Endodermal cell (in vitro differentiated cells): ENCODE measurements at places on chromosomes 2 and 18.

DNA sequence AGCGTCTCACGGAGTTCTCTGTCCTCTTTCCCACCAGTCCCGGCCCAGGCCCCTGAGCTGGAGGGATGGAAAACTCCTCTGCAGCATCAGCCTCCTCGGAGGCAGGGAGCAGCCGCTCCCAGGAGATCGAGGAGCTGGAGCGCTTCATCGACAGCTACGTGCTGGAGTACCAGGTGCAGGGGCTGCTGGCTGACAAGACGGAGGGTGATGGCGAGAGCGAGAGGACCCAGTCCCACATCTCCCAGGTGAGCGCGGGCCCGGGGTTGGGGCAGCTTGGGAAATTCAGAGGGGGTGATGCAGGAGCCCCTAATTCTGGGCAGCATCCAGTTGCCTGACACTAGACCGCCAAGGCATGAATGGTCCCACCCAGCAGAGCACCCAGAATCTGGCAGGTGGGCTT lies 80.7 kb downstream of the CTIF start:
- no peak overlapping the region for H3K27ac ChIP-seq
- peaks cover 14% of the 10 kb centered on the region for H3K36me3 ChIP-seq
- no peaks in the 10 kb centered on the region for H3K4me1 ChIP-seq
- no peak overlapping the region for H3K4me3 ChIP-seq
- no peaks in the 10 kb centered on the region for H3K27me3 ChIP-seq

DNA sequence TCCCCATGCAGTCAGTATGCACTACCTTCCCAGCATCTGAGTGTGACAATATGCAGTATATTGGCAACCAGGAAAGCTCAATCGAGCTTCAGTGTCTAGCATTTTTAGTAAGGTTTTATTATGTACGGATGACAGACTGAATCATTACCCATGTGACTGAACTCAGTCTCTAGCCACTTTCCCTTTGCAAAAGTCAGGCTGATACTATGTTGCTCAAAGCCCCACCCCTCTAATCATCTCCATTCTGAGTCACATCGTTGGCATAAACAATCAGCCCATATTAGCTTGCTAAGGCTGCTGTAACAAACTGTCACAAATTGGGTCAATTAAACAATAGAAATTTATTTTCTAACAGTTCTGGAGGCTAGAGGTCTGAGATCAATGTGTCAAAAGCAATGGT lies 25.8 kb upstream of the SRD5A2 start:
- no peak overlapping the region for H3K4me3 ChIP-seq
- H3K4me1 ChIP-seq: no peaks in the 10 kb centered on the region
- no peak for DNase-seq
- H3K27me3 ChIP-seq: no peaks in the 10 kb centered on the region

- H3K27ac ChIP-seq: no peak overlapping the region
- H3K4me3 ChIP-seq: no peak overlapping the region
- no peaks in the 10 kb centered on the region for H3K4me1 ChIP-seq
- no peaks in the 10 kb centered on the region for H3K36me3 ChIP-seq
- H3K27me3 ChIP-seq: peaks cover 6% of the 10 kb centered on the region
- DNase-seq: no peak
Observed at GRCh38 chr18:63552581-63552980, 10.4 kb downstream of the SERPINB12 start.

DNA sequence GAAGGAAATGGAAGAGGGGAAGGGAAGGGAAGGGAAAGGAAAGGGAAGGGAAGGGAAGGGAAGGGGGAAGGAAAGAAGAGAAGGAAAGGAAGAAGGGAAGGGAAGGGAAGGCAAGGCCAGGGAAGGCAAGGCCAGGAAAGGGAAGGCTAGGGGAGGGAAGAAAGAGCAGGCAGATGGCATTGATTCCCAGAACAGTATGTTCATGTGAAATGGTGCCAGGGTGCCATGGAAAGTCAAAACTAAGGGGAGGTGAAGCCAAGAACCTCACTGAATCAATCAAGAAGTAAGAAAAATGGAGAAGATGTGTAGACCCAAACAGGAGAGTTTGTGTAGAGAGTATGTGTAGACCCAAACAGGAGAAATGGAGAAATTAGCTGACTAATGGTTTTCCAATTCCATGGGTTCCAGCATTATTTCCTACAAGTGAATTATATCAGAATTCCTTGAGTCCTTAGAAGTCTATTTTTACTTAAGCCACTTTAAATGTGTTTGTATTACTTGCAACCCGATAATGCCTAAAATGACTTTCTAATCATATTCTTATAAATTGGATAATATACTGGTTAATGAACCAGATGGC lies 367.6 kb downstream of the TXNL1 start:
- DNase-seq: no peak
- no peaks in the 10 kb centered on the region for H3K4me1 ChIP-seq
- H3K36me3 ChIP-seq: no peaks in the 10 kb centered on the region
